OCI-M1 (cell line): ENCODE measurements at places on chromosomes 16 and 17.
A peak's percentile ranks its signal among the peaks of the same experiment; 100 is the strongest.

- DNase-seq, result peak; percentile 50
Observed at GRCh38 chr17:34252444-34253138, 2.5 kb upstream of the CCL2 start.

DNA sequence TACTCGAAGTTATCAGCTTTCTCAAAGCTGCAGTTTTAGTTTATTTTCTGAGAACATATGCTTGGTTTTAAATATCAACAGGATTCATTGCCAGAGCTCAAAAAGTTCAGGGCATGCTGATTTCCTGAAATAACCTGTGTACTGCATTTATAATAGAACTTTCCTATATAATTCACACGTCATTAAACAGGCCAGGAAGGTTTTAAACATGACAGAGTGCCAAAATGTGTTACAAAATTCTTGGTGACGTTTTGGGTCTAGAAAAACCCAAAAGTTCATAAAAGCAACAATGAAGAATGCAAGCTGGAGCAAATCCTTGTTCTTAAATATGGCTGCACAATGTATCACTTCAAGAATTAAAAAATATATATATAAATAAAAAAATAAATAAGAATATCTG, 1139.1 kb downstream of the CDH11 start:
- no peak for DNase-seq

GRCh38 chr16:84673561-84673960, 25.2 kb downstream of the KLHL36 start:
- DNase-seq, result no peak

DNA sequence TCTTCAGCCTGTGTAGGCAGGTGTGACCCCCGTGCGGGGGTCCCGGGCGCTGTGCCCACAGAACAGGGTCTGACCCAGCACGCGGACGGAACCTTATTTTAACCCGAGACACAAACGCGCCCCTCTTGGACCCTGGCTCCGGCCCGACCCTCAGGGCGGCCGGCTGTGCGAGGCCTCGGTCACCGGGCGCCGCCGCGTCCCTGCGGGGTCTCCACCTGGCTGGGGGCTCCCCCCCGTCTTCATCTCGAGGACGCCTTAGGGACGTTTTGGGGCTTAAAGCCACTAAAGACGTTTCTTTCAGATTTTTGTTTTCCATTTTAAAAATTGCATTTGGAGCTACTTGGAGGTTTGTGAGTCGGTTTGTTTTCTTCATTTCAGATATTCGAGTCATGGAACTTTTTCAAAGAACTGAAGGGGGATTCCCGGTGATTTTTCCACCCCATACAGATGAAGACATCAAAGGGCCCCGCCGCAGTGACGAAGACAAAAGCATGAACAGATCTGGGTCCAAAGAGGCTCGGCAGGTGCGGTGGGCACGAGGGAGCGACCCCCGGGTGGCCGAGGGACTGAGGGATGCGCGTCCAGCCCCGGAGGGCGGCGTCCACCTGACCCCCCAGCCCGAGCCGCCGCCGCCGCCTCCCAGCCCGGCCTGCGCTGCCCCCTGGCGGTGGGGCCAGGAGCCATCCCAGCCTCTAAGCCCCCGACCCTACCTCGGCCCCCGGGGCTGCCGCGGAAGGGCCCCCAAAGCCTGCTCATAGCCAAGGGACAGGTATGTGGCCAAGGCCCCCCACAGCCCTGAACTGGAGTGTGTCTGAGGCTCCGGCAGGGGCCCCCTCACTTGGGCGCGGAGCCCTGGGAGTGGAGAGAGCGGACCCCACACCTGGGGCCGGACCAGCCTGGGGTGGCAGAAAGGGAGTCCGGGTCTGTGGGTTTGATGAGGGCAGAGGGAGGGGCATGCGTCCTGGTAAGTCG, 3.8 kb upstream of the CD7 start:
- peak; percentile 33 for DNase-seq

DNA sequence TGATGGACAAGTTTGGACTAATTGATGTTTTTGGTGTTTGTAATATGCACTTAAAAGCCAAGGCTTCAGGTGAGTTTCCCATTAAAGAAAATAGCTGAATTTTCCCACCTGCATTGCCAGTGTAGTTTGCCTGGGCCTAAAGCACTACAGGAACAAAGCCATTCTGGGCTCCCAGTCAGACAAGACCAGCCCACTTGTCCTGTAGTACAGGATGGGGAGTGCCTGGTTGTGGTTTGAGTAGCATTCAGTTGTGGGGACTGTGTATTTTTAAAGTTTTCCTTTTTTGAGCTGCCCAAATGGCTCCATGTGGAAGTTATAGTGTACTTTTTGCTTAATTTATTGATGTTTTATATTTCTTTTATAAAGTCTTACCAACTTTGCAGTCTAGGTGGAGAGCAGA, 91.7 kb downstream of the TANGO6 start:
- DNase-seq, result no peak

DNA sequence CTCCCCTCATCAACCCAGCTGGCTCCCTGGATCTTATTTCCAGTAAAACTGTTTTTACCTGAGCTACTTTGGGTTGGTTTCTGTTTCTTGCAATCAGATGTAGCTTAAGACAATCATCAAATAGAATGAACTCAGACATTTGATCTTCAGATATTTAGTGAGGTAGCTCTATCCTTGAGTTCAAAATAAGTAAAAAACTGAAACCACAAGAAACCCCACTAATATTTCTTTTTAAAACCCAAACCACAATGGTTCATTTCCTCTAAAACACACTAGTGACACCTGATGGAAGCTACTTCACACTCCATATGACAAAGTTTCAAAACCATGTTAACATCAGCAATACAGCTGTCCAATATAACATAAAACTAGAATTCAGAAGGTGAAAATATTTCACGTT, 37.8 kb downstream of the CACNG1 start:
- DNase-seq, result no peak

DNA sequence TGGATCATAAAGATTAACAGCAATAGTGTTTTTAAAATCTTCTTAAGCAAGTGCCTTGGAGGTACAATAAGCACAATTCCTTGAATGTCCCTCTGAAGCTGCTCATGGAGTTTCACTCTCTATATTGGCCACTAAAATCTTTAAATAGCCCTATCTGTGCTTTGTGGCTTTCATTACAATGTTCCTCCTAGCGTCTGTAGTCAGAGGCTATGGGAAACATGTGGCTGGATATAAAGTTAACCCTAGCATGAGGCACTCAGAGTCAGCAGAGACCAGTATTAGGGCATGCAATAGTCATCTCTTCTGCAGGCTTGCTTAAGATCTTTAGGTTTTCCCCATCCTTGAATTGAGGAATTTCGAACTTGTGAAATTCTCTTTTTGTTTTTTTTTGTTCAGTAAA, 668.2 kb downstream of the CDH11 start:
- DNase-seq, result peak; percentile 35

DNA sequence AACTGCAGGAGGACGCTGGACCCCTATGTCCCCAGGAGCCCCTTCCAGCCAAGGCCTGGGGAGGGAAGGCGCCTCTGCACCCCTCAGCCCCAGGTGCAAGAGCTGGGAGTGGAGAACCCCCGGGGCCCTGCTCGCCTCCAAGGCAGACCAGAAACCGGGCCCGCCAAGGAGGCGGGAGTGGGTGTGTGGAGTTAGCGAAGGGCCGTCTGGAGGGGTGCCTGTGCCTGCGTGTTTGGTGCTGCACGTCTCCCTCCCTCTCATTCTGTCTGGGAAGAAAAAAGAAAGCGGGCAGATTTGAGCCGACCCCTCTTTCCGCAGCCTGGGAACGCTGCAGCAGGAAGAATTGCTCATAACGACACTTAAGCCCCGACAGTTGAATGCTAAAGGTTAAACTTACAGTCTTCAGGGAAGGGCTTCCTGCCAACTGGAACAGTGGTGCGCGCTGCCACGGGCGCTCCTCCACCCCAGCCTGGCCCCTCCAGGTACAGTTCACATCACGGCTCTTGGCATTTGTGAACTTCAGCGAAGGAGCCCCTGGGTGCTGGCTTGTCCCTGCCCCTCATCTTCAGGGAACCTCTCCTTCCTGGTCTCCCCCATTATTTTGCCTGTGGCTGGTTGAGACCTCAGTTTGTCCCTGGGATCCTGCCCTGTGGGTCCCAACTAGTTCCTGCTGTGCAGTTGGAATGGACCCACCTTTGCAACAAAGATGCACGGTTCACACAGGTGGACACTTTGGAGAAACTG, 19.2 kb upstream of the ZFHX3 start:
- no peak for DNase-seq

- no peak for DNase-seq
Observed at GRCh38 chr16:1068451-1068850, 4.1 kb upstream of the SSTR5 start.

DNA sequence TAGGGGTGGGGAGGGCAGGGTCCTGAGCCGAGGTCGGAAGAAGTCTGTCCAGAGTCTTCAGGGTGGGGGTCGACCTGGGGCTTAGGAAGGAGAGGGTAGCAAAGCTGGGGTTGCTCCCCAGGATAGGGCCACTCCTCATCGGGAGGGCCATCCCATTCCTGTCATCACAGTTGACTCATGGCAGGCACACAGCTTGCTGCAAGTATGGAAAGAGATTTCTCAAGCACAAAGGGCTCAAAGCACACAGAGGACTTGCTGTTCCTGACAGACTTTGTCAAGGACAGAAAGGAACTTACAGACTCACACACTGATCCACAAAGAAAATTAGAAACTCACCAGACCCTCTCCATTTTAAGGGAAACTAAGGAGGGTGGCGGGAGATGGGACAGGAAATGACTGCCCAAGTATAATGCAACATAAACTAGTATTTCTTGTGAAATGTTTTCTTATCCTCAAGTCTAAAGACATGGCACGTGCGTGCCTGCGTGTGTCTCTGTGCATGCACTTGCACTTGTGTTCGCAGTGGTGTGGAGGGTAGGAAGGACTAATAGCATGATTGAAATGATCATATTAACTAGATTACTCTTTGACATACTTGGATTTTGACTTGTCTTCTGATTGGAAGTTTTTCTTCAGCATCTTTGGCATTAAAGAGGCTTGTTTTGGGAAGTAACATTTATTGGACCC, 2.4 kb downstream of the AOC2 start:
- DNase-seq, result no peak

- no peak for DNase-seq
Observed at GRCh38 chr16:7140899-7141298, 191.7 kb upstream of the RBFOX1 start.

GRCh38 chr16:81650982-81651562, 128.0 kb upstream of the PLCG2 start:
- DNase-seq, result peak; percentile 76

GRCh38 chr17:59914274-59914854, 21.4 kb downstream of the RPS6KB1 start:
- DNase-seq, result peak; percentile 60

DNA sequence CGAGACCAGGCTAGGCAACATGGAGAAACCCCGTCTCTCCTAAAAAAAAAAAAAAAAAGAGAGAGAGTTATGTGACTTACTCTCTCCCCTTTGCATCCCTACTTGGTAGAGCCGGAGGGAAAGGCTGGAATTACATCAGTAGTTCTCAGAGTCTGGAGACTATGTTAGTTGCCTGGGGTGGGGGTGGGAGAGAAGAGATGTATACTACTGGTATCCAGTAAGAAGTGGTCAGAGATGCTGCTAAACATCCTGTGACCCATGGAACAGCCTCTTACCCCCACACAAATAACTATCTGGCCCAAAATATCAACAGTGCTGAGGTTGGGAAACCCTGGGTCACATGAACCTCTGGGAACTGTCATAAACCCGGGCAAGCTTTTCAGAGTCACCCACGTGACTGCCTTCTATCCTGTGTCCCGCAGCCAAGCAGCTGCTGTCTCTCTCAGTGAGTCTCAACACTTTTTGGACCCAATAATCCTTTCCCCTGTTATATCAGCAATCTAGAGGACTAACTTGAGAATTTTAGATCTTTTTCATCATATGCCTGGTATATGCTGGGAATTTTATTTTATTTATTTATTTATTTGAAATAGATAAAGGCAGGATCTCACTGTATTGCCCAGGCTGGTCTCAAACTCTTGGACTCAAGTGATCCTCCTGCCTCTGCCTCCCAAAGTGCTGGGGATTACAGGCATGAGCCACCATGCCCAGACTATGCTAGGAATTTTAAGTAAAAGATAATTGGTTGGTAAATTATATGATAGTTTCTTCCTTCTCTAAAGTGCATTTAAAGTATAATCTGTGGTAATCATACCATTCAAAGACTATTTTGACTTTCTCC, 8.7 kb downstream of the EIF1 start:
- peak; percentile 87 for DNase-seq

DNA sequence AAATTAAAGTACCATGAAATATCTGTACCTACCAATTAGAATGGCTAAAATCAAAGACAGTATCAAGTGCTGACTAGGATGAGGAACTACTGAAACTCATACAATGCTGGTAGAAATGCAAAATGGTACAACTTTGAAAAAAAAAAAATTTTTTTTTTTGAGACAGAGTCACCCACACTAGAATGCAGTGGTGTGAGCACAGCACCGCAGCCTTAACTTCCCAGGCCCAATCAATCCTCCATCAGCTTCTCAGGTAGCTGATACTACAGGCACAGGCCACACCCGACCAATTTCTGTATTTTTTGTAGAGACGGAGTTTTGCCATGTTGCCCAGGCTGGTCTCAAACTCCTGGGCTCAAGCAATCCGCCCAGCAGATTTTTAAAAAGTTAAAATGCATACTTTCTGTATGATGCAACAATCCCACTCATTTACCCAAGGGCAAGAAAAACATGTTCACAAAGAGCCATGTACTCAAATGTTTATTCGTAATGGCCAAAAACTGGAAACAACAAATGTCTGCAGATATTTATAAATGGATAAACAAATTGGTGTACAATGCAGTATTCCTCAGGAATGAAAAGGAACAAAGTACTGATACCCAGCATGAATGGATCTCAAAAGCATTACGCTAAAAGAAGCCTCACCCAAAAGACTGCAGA, 8.7 kb downstream of the SMURF2 start:
- DNase-seq, result peak; percentile 7

DNA sequence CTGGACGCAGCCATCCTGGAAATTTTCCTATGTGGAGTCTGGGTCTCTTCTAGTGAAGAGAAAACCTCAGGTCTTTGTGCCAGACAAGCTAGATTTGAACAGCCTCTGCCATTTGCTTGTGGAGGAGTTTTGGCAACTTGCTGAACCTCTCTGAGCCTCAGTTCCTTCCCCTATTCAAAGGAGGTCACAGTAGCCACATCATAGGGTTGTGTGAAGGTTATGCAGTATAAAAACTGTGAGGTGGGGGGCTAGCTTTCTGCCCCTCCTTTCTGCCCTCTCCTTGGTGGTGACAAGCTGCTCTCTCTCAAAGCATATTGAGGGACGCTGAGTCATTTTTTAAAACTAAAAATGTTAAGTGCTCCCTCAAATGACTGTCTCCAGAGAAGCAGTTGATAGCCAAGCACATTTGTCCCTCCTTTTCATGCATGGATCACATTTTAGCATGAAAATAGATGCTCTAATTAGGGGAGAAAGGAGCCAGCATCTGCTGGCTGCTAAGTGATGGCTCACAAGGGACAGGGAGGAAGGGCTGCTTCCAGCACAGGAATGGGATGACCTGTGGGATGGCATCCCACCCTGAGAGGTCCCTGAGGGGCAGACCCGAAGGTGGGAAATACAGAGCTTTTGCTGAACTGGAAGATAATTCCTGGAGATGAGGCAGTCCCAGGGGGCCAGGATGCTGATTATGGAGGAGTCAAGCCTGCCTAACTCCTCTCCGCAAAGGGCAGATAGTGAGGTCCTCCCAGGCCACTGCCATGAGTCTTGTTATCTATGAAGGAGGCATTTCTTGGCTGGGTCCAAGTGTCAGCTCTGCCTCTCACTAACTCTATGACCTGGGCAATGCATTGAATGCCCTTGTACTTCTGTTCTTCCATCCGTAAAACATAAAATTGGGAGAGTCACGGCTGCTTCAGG, 218.8 kb downstream of the RAB11FIP4 start:
- peak; percentile 1 for DNase-seq

GRCh38 chr17:38851434-38851833, 2.1 kb downstream of the RPL23 start:
- no peak for DNase-seq

GRCh38 chr17:80096561-80097021, 4.8 kb upstream of the GAA start:
- DNase-seq, result no peak
